ENCODE measurements at places on chromosomes 3 and 15. TPM values are rescaled to one million over a fixed set of nuclear protein-coding genes. Genes with fewer than 3 reads are reported as not detected.
A peak's percentile ranks its signal among the peaks of the same experiment; 100 is the strongest.

Gene CILP
- not detected for total RNA-seq

Gene SI
- total RNA-seq, result not detected

Gene DGKG
- total RNA-seq, result 0.92 TPM

Gene SEC22C
- total RNA-seq, result 35.2 TPM

Gene RPL14
- total RNA-seq, result 2,816 TPM

Gene MTFMT
- 22.3 TPM for total RNA-seq

GRCh38 chr3:27431116-27431515 is 53.1 kb downstream of the SLC4A7 start:
- no peak overlapping the region for H3K4me3 ChIP-seq
- H3K36me3 ChIP-seq, result peaks cover 59% of the 10 kb centered on the region
- no peaks in the 10 kb centered on the region for H3K4me1 ChIP-seq
- DNase-seq, result no peak
- H3K27ac ChIP-seq, result peak overlapping the region; percentile 52
- no peaks in the 10 kb centered on the region for H3K27me3 ChIP-seq

DNA sequence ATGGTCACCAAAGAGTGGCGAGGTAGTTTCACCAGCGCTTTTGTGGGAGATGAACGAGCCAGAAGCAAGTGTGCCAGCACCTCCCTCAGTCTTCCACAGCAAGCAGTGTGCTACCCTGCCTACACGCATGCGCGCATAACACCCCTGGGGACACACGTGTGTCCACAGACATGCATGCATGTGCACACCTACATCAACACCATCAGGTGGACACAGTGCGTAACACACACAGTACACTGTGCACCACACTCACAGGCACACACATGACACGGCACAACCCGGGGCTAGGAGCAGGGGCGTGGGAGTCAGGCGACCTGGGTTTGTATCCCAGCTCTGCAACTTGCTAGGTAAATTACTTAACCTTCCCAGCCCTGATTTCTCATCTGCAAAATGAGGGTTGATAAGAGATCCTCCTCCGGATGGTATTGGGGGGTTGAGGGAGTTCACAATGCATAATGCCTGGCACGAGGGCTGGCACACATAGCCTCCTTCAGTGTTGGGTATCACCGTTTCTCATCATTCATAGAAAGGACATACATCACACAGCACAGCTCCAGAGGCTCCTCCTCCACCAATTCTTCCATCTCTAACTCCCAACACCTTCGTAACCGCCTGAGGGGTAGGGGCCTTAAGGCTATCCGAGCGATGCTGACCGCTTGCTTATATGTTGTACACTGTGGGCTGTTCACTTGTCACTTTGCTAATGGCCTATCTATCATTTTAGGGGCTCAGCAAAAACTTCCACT is 174.9 kb downstream of the SMAD6 start:
- no peaks in the 10 kb centered on the region for H3K27me3 ChIP-seq
- H3K4me3 ChIP-seq, result no peak overlapping the region
- H3K4me1 ChIP-seq, result peaks cover 3% of the 10 kb centered on the region
- H3K36me3 ChIP-seq, result no peaks in the 10 kb centered on the region
- H3K27ac ChIP-seq, result no peak overlapping the region

DNA sequence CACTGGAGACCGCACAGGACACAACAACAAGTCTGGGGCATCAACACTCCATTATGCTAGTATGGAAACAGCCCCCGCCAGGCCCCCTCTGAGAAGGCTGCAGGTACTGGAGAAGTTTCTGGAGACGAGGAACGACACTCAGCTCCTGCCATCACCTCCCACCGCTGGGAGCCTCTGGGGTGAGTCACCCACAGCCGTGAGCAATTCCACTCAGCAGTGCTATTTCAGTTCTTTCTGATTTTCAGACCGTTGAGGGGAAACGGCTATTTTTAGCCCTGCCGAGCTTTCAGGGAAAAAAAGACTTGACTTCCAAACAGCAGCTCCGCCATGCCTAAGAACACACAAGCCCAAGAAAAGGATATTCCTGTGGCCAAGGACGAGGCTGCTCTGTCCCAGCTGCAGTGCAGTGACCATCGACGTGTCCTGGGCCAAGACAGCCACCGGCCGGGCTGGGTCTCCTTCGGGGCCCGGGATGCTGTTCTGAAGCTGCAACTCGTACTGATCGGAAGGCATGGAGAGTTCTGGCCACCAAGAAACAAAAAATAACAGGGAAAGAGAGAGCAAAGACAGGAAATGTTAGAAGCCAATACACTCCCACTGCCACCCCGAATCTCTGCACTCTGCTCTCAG is 40.8 kb downstream of the NUP210 start:
- no peaks in the 10 kb centered on the region for H3K27me3 ChIP-seq
- no peak for DNase-seq
- H3K4me1 ChIP-seq, result no peaks in the 10 kb centered on the region
- peaks cover 28% of the 10 kb centered on the region for H3K36me3 ChIP-seq
- H3K4me3 ChIP-seq, result no peak overlapping the region

All from WTC11 (cell line).